Colonic mucosa (tissue), 4 donors: ENCODE measurements at places on chromosomes 3 and 15.

DNA sequence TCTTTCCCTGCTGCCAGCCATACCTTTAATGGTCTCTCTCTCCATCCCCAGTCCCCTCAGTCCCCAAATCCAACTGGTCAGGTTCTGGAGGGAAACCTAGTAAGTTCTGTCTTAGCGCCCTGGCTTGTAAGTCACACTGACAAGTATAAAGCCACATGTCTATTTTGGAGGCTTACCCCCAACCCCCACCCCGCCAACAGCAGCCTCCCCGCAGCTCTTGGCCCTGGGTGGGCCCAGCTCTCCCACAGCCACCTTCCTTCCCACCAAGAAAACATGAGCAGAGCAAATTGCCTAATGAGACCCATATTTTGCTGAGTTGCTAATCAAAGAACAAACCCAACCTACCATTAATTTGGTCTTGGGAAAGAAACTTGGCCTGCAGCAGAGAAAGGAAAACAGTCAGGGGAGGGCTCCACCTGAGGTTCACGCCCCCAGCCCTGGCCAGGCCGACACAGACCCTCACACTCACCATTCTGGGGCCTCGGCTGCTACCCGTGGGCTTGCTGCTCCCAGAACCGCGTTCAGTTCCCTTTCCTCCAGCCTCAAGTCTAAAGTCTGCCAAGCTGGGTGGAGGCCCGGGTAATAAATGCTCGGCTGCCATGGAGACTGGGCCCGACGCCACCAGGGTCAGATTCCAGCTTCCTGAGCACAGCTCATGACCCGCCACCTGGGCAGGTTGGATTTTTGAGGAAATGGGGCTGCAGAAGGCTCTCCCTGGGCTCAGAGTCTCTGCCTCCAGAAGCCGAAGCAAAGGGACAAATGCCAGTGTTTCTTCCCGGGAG is at the start of gene CALML4:
TSS of gene CALML4 (minus strand) at position 557 of the 782 bp plus-strand sequence. CDS start at position 472, 85 bp downstream.
- DNase-seq: peak; percentile 95

GRCh38 chr3:125357032-125357658 is 18.0 kb downstream of the ZNF148 start:
- peak; percentile 38 for DNase-seq

- peak; percentile 28 for DNase-seq
These were observed 36.7 kb upstream of the SLC7A14 start for GRCh38 chr3:170622369-170623159.

DNA sequence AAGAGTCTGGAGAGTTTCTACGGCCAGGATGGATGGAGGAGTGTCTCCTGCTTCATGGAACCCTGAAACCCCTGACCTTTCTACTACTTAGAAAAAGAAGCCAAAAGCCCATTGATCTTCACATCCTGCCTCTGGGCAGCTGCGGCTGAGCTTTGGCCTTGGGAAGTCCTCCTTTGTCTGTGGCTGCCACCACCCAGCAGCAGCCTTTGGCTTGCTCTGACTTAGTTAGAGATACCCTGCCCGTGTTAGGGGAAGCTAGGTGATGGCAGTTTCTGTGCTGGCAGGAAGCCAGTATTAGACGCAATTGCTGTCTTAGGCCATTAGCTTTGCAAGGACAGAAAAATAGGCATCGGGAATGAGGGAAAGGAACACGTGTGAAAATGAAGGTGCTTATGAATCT is 18.8 kb downstream of the APH1B start:
- DNase-seq: no peak

GRCh38 chr3:147356145-147356908 is 50.0 kb downstream of the ZIC4 start:
- no peak for DNase-seq

- DNase-seq: peak; percentile 79
These were observed at the start of gene TMED3 for GRCh38 chr15:79310985-79311900. Gene TMED3, plus strand, starts transcription at chr15:79311112. Its CDS starts 138 bp downstream, at chr15:79311250.

DNA sequence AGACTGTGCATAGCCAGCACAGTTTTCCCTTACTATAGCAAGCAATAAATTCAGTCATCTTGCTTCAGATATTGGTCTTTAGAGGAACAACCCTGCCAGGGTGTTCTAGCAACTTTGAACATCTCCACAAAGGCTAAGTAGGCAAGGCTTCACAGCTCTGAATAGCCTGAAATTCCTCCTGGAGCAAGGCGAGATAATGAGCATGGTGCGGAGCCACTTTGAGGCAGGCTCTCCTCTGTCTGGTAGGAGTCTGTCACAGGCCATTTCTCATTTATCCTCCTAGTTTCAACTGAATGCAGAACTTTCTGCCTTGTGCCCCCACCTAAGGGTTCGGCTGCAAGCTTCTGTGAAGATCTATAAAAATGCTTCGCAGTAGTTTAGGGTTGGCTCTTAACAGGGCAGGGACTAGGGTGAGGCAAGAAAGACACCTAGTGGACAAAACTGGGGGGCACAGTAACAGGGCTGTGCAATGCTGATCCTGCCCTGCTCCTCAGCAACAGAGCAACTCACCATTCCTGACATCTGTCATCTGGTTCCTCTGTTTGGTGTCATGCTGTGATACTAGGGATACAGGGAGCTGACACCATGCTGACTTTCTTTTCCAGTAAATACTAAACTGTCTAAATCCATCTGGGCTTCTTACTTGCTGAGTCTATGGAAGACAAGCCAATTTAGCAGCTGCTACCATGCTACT is 16.6 kb upstream of the EHHADH start:
- DNase-seq: peak; percentile 47

DNA sequence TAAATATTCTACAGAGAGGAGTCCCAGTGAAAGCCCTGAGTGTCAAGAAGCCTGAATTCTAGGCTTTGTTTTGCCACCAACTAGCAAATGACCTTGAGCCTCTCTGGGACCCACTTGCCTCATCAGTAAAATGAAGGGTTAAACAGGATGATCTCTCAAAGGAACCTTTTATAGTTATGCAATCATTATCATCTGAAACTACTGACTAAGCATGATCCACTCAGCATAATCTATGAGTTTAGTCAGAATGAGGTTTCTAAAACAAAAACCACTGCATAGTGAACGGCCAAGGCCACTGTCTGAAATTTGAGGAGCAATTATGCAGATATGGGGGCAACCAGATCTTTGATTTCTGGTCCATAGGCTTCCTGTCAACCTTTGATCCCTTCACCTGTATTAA is 319.0 kb downstream of the MECOM start:
- DNase-seq: no peak

DNA sequence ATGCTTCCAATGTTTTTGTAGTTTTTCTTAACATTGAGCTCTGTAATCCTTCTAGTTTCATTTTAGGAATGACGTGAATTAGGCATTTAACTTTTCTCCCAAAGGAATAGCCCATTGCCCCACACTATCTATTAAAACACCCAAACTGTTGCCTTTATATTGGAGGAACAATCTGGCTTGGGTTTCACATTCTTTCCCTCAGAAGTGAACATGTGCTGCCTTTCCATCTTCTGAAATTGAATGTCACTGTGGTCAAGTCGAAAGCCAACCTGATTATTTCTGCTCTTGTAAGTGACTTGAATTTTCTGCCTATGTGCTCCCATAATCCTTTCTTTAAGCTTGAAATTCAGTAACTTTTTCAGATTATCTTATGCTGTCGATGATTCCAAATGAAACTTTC is 214.5 kb downstream of the SLC9A9 start:
- DNase-seq: no peak

- peak; percentile 56 for DNase-seq
These were observed 21.3 kb downstream of the DUT start for GRCh38 chr15:48352474-48353072.

- peak; percentile 41 for DNase-seq
These were observed 66.9 kb downstream of the RNF13 start for GRCh38 chr3:149879872-149880271.

GRCh38 chr3:186577521-186577920 is 7.0 kb downstream of the DNAJB11 start:
- DNase-seq: no peak

- DNase-seq: peak; percentile 28
These were observed 52.4 kb downstream of the IL1RAP start for GRCh38 chr3:190566043-190566933.

- DNase-seq: no peak
These were observed 14.4 kb upstream of the TMC3 start for GRCh38 chr15:81388436-81388770.

GRCh38 chr15:57235873-57236272 is 140.4 kb upstream of the CGNL1 start:
- DNase-seq: no peak

GRCh38 chr3:62113092-62113491 is 260.3 kb downstream of the FEZF2 start:
- no peak for DNase-seq

GRCh38 chr3:63405882-63406281 is 127.8 kb downstream of the SYNPR start:
- no peak for DNase-seq

DNA sequence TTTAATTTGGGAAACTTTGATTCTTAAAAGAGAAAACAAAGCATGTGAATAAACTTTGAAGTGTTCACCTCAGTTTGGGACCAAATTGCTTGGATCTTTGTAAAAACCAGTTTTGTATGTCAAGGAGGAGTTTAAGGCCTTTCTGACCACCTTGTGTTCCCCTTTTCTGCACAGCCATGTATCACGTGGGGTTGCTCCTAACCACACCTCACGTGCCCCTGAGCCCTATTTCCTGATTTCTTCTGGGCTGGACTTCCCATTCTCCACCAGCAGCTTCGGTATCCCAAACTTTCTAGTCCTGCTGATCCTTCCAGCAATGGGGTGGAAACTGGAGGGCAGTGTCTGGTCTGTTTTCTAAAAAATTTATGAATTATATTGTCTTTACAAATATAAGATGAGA is 76.4 kb upstream of the STT3B start:
- no peak for DNase-seq

- DNase-seq: no peak
These were observed 389.5 kb downstream of the LRTM1 start for GRCh38 chr3:54538346-54538745.

DNA sequence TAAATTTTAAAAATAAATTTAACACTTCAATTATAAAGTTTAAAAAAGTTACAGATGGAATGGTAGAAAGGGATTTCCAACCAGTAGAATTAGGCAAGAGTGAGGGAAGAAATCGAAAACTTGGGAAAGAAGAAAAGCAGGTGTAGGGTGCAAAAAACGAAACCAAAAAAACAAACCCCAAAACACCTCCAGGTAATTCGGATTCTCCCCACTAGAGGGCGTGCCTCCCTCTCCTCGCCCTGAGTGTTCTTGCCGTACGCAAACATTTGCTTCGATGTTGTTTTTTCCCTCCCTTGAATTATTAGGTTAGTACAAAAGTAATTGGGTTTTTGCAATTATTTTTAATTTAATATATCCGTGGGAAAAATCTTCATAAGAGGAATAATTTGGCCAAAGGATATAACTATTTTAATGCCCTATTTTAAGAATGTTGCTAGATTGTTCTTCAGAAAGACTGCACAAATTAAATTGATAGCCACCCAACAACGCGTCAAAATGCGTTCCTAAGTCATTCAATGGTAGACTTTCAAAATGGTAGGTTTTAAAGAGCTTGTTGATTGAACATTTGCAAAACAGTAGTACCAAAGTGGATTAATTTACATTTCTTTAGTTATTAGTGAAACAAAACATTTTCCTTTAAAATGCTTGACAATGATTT is 63.7 kb downstream of the SLC30A4 start:
- DNase-seq: peak; percentile 90

DNA sequence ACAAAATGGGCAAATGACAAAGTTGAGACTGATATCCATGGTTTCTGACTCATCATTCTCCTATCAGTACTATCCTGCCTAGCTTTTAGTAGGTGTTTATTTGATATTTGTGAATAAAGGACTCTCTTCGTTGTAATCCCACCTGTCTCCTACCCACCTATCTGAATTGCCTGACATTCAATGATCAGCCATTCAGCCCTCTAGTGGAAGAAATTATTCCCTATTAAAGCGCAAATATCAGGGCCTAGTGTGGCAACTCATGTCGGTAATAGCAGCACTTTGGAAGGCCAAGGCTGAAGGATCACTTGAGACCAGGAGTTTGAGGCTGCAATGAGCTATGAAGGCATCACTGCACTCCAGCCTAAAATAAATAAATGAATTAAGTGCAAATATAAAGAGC is 195.7 kb upstream of the SETMAR start:
- DNase-seq: no peak

DNA sequence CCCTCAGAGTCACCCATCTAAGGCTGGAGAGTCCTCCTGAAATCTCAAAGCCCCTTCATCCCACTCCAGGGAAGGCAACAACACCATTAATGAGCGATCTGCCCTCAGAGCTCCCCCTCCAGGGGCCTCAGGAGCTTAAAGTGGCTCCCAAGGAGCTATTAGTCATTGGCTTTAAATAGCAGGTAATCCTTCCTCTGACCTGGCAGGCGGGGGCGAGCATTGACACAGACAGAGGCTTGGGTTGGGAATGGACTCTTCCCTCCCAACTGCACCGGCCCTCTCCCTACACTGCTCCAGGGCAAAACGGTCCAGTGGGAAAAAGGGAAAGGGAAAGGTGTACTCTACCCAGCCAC is 1.4 kb downstream of the MFGE8 start:
- no peak for DNase-seq

DNA sequence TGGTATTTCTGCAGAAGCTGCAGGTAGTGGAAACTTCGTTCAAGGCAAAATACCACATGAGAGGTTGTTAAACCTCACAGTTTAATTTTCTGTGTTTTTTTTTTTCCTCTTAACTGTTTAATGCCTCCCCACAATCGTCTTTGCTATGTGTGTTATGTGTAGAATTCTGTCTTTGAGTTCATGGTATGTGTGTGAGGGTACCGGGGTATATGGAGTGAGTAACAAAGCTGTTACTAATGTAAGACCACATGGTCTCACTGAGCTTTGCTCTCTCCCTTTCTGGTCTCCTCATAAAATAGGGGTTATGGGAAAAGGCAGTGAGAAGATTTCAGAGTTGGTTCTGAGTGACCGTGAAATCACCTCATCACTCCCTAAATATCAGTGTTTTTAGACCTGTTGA is 143.6 kb downstream of the USP13 start:
- no peak for DNase-seq

DNA sequence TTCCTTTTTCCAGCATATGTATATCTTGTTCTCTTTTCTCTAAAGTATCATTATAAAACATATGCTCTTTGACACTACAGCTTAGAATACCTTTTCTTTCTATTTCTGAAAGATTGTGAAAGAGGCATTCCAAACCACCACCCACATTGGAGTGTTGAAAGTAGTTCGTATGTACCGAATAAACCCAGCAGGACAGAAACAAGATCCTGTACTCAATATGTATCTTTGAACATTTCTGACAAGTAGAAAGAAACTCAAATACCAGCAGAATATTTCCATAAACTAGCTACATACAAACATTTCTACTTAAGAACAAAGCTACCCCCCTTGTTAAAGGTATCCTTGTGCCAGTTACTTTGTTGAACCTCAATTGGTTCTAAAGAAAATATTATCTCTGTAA is 415.3 kb upstream of the ALCAM start:
- no peak for DNase-seq

DNA sequence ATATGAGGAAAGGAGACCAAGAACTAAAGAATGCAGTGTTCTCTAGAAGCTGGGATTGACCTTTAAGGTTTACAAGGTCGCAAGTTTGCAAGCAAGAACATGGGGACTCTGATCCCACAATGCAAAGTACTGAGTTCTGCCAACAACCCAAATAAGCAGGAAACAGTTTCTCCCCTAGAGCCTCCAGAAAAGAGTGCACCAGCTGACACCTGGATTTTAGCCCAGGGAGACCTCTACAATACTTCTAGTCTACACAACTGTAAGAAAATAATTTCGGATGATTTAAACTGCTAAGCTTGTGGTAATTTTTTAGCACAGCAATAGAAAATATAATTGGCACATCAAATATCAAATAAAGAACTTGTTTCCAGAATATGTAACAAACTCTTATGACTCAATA is 46.4 kb downstream of the EHHADH start:
- DNase-seq: no peak
